ENCODE measurements at places on chromosomes 1 and 21.

DNA sequence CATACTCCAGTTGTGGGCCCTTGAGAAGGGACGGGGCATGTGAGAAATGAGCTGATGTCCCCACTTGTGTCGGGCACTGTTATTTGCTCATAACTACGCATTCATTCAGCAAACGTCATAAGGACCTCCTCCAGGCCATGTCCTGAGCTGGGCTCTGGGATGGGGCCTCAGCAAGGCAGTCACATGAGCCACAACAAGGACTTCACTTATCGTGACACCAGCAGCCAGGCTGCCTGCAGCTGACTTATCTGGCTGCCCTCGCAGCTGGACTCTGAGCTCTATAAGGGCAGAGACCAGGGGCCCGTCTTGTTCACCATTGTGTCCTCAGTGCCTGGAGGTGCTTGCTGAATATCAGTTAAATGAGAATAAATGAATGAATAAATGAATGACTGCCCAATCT is 37.5 kb upstream of the GRIK3 start:
- DNase-seq: no peak

DNA sequence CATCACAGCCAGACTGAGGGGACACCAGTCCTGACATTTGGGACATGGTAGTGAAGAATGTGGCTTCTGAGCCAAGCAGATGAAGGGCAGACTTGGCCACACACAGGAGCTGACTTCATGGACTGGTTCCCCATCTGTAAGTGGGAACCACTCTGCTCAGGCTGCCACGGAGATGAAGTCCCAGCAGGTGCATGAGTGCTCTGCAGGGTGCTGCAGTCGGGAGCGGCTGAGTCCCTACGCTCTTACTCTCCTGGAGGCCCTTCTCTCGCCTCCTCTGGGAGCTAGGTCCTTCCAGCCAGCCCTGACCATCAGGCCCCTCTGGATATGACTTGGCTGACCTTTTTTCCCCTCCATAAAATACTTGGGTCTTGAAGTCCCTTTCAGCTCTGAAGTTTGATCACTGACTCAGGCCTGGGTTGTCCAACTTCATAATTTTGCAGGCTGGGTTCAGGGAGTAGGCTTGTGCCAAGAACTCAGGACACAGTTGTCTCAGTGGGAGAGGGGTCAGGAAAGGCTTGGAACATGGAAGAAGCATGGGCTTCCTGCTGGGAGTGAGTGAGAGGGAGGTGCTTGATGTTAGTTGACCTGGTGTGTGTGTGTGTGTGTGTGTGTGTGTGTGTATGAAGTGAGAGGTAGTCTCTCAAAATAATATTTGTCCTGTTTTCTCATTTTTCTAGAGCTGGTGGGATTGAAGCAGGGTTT is 21.0 kb upstream of the EPS8L3 start:
- DNase-seq: no peak

DNA sequence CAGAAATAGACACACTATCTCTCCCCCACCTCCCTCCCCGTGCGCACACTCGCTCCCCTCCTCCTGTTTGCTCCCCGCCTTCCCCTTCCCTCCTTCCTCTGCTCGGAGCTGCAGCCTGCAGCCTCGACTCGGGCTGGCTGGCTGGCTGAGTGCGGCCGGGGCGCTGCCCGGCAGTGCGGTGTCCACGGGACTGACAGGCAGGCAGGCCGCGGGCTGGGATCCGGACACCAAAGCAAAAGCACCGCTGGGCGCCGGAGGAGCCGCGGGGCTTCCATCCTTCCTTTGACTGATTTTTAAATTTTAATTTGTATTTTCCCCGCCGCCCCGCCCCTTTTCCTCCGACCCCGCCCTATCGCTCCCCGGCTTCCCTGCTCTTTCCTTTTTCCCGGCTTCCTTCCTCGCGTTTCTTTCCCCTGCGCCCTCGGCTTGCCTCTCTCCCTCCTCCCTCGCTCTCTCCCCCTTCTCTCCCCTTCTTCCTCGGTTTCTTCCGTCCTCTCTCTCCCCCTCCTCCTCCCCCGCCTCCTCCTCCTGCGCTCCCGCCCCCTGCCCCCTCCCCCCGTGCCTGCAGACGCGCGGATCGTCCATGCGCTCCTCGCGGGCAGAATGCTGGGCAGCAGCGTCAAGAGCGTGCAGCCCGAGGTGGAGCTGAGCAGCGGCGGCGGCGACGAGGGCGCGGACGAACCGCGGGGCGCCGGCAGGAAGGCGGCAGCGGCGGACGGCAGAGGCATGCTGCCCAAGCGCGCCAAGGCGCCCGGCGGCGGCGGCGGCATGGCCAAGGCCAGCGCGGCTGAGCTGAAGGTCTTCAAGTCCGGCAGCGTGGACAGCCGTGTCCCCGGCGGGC is 109.4 kb downstream of the NAV1 start:
- peak; percentile 68 for DNase-seq

- peak; percentile 52 for DNase-seq
Measured at GRCh38 chr1:54273092-54273794, 73.3 kb downstream of the MRPL37 start.

DNA sequence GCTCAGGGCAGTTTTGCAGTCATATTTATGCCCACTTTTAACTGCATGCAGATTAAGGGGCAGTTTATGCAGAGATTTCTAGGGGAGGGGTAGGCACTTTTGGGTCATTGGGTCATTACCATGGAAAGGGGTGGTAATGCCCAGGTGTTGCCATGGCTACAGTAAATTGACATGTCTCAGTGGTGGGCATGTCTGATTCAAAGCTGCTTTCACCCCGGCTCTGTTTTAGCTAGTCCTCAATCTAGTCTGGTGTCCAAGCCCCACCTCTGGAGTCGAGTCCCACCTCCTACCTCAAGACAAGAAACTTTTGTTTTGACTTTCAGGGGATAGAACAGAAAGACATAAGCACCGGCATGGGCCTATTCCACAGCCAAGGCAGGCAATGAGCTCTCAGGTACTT is 8.9 kb upstream of the NEK2 start:
- no peak for DNase-seq

DNA sequence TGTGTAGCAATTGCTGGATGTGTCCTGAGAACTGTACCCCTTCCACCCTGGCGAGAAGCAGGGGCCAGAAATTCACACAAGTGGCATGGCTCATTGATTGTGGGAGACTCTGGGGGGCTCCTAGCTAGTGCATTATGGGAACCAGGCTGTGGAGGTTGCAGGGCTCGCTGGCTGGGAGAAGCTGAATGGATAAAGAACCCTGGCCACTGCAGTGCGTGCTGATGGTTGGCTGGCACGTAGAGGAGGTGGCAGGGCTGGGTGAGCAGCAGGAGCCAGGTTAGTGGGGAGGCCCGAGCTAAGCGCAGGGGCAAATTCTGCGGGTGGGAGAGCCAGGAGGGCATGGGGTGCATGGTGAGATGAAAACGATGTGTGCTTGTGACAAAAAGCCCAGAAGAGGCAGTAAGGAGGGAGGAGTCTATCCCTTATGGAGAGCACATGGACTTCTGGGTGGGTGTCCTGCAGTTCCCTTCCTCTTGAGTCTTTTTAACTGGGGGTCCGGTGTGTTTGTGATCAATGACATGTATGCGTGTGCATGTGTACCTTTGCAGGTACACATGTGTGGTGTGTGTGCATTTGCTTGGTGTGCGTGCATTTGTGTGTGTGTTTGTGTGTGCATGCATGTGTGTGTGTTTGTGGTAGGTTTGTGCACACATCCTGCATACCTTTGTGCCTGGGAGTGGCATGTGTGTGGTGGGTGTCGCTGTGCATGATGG is 3.6 kb downstream of the GUK1 start:
- no peak for DNase-seq

DNA sequence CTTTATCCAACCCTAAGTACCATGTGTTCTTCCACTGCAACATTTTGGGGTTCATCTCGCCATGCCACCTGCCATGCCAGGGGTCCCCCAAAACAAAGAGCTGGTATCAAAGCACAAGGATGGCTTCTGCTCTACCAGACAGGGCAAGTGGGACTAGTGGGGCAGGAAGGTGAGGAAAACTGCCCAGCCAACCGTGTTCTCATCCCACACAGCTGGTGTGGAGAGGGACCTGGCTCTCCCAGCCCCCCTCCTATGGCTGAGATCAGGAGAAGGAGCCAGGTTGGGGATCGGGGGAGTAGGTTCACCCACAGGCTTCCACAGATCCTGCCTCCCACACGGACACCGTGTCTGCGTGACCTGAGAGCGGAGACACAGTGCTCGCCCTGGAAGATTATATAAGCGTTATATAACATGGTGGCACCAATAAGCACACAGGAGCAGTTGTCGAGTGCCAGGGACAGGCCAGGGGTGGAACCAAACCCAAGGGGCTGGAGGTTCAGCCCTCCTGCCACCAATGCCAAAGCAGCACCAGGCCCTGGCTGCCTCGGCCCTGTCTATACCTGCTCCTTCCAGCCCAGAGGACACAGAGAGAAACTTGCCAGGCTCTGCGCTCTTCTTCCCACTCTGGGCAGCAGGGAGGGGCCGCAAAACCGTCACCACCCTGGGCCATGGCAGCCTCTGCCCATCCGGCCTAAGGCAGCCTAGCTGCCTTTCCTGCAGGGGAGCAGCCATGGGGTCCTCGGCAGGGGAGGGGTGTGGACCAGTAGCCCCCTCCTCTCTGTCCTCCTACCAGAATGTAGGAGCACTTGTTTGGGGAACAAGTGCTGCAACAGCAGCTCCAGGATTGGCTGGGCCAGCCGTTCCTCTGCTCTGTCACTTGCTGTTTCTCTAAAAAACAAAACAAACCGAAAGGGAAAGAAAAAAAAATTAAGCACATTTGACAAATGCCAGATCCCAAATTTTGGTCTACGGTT is 43.5 kb downstream of the CD34 start:
- no peak for DNase-seq

DNA sequence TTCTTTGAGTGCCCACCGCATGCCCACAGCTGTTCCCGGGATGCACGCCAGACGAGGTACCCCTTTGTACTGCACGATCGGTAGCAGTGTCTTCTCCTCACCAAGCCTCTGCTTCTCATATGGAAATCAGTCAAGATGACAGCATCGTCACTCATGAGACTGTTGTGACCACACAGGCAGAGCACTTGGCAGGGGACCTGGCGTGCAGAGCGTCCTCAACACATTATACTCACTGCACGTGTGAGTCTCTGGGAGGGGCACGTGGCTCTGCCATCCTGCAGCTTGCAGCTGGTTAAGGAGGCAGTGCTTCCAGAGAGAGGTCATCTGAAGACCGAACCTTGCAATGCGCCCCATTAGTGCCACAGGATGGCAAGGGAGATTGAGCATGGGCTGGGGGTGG is 266.8 kb downstream of the NPHP4 start:
- DNase-seq: no peak

DNA sequence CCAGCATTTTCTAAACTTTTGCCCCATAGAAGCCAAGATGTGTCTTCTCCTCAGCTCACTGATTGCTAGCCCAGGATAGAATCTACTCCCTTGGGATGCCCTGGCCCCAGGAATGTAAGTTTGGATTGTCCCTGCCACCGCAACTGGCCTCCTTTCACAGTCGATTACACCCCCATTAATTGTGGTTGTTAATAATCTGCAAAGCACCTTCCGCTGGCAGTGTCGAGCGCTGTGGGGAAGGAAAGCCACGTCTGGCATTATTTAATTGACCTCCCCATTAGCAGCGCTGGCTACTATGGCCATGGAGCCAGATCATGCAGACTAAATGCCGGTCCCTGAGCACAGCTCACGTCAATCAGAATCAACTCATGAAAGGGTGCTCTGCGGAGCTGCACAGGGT is 597.3 kb upstream of the PLXNA2 start:
- no peak for DNase-seq

DNA sequence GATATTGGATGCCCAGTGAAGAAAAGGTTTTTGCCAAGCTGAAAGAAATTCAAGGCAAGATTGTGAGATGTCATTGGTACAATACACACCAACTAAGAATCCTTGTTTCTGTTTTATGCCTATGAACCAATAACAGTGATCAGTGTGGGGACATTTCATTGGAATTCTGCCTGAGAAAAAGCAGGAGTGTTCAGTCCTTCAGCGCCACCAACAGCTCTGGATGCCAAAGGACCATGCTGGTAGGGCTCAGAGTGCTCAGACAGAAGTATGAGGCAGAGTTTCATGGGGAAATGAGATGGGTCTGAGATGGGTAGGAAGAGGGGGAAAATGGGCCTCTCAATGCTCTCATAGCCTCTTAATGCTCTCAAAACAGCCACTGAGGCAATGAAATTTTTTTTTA is 56.5 kb downstream of the GABPA start:
- no peak for DNase-seq

- no peak for DNase-seq
Measured at GRCh38 chr1:209580577-209580976, 2.9 kb upstream of the CAMK1G start.

DNA sequence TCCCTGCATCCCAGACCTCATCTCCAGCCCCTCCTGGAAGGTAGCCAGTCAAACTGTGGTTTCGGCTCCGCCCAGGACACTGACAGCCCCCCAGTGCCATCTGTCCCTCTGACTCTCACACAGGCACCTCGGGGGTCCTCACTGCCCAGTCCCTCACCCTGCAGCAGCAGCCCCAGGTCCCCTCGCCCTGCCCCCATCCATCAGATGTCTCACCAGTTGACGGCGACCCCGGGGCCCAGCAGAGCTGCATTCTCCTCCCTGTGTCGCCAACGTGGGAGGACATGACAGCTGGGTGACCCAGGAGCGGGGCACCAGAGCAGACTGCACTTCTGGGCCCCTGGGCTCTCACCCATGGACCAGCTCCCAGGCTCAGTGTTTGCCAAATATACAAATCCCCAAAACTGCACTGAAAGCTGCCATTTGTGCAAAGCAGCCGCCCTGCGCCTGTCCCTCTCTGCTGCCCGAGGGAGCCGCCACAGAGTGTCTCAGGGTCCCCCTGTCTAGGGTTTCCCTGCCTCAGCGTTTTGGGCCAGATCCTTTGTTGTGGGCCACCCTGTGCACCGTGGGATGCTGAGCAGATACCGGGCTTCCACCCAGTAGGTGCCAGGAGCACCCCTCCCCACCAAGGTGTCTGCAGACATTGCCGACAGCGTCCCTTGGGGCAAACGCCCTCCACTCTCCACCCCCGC is 48.2 kb downstream of the PRDM15 start:
- DNase-seq: no peak

DNA sequence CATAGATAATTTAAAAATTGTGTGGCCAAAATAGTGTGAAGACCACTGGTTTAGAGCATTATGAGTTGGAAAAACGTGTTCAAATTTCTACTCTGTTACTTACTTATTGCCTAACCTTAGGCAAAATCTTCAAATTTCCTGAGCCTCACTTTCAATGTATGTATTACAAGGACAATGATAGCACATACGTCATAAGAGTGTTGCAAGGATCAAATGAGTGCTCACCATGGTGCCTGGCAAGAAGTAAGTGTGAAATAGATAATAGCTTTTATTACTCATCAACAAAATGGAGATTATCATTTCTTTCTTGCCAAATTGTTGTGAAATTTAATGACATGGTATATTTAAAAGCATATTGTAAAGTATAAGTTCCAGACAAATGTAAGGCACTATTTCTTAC is 57.2 kb downstream of the FH start:
- no peak for DNase-seq

Data from WTC11 (cell line).